ENCODE measurements at places on chromosomes 11 and 22. TPM values are rescaled to one million over a fixed set of nuclear protein-coding genes. Genes with fewer than 3 reads are reported as not detected.

Gene CLDN5
- 83.8 TPM for total RNA-seq

GRCh38 chr22:38316364-38317121, 690 bp downstream of the CSNK1E start:
- peak; percentile 64 for DNase-seq

Gene ZNF70
- 4.1 TPM for total RNA-seq

Gene SCGB1C1
- not detected for total RNA-seq

DNA sequence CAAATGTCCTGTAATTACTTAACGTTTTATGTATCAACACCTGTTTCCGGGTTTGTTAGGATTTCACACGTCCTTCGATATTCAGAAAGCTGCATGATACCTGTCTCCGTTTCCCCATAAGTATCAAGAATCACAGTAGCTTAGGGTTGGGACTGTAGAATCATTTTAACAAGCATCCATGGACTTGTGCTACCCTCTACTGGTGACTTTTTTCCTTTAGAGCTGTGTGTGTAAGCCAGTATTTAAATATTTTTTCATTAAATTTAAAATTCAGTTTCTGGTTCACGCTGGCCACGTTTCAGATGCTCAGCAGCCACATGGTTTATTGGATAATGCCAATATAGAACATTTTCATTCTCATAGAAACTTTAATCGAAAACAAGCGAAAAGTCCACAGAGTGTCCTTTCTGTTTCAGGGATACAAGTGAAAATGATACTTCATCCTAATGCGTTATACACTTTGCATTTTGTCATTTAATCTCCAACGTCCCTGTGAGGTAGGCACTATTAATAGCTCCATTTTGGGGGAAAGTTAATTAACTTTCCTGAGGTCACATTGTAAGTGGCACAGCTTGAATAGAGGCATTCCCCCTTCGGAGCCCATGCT, 61.5 kb upstream of the SLC25A18 start:
- DNase-seq: no peak
